Fibroblast of skin of left biceps (primary cell): ENCODE measurements at places on chromosomes 12 and 14.

GRCh38 chr14:77498984-77499527 is 440 bp upstream of the ISM2 start:
- DNase-seq: no peak

- DNase-seq: no peak
Observed at GRCh38 chr14:22774011-22774706, 7.7 kb downstream of the OXA1L start.

DNA sequence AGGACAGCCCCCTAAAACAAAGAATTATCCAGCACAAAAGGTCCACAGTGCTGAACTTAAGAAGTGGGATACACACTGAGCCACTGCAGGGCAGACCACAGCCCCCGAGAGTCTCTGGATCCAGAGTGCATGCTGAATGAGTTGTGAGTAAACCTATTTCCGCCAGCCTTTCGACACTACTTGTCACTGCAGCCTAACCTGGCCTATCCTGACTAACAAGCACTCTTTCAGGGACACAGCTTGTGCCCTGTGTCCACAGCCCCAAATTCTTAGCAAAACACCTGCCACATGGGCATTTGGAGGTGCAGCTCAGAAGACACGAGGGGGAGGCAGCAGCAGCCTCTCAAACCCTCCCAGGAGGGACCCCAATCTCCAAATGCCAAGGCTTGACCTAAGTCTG is 31.3 kb downstream of the ITPK1 start:
- no peak for DNase-seq

DNA sequence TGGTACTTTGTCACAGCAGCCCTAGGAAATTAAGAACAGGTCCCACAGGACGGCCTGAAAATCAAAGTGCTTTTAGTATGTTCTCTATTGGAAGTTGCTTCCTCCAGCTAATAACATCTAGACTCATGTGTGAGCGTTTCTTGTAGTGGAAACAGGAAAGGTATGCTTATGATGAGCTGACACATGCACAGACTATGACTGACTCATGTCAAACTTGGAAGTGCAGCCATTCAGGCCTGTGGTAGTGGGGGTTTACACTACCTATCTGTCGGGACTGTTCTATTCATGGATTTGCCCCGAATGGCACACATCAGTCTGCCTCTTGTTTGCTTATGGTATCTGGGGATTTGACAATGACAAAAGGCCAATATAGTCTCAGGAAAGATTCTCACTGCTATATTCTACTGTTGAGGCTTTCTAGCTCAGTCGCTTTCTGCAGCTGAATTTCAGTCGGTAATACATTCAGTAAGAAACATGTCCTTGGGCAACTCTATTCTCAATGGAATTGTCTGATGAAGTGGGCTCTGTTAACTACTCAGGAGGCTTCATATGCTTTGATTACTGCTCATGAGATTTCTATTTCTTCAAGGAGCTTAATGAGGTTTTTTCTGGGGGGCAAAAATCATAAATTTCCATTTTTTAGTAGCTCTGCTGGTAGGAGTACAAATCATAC is 270.3 kb upstream of the DAAM1 start:
- no peak for DNase-seq

- no peak for DNase-seq
Observed at GRCh38 chr12:16613199-16613598, 7.2 kb upstream of the LMO3 start.

DNA sequence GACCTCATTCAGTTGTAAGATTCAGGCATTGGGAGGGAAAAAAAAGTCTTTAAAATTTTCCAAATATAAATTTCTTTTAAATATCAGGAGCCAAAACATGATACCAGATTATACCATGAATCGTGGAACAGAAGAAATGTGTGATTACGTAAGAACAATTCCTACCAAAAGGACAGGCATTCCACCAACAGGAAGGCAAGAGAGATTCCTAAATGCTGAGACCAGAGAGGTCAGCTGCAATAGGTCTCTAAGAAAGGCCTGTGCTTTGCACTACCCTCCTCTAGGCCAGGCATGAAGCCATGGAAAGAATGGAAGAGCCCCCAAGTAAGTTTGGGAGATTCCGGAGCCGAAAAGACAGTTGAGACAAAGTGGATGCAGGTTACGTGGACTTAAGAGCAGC is 83.7 kb downstream of the PTGER2 start:
- peak; percentile 36 for DNase-seq

- DNase-seq: no peak
Observed at GRCh38 chr12:114285554-114285953, 120.4 kb downstream of the TBX5 start.

DNA sequence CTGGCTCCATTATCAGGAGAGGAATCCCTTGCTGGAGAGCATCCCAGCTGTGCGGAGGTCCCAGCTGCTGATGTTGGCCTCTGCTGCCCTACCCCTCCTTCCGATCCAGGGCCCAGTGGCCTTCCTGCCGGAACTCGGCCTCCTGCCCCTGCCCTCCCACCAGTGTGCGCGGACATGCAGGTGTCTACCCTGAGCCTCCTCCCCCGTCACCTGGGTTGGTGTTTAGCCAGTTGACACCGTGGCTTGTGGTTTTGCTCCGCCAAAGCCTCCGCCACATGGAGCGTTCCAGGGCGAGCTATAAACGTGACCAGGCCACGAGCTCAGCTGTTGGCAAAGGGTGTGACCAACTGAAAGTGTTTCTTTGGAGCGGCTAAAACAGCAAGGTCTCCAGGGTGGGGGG is 1104.3 kb downstream of the BCL11B start:
- no peak for DNase-seq

- DNase-seq: no peak
Observed at GRCh38 chr14:32650030-32650429, 288.6 kb upstream of the NPAS3 start.

DNA sequence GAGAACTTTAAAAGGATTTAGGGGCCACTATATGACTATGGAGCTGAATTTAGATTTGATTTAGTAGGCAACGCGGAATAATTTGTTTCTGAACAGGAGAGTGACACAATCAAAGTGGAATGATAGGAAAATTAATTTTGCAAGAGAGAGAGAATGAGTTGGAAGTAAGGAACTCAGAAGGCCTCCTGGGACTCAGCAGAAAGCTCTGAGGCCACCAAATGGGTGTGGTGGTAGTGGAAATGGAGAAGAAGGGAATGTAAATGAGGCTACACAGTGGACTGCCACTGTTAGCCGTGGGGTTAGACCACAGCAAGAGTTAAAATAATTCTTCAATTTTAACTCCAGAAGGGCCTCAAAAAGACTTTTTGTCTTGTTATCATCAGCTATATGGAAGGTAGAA is 102.7 kb downstream of the LRRK2 start:
- DNase-seq: no peak

- no peak for DNase-seq
Observed at GRCh38 chr12:42236017-42236416, 2.0 kb downstream of the YAF2 start.

DNA sequence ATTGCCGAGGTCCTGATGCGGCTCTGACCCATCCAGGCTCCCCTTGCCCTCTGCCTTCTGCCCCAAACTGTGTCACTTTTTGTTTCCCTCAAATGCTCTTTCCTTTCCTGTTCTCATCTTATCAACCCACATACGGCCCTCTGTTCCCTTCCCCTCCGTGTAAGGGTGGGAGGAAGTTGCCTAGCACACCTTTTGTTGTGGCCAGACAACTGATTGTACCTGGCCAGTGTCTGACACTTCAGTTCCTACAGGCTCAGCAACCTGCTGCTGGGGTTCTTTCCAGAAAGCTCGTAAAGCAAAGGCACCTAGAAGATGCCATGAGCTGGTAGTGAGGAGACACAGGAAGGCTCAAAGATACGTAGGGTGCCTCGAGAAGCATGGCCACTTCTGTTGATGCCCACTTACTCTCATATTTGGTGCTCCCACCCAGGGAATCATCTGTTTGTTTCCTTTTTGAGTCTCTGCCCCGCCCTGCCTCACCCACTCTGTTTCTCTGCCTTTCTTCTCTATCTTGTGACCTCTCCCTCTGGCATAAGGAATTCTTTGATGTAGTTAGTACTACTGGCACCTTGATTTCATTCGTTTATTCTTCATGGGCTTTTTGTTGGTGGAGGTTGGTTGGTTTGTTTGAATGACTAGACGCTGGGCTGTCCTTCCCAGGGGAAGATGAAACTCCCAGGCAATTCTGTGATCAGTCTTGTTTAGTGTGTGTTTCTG is 152.4 kb upstream of the FKBP4 start:
- no peak for DNase-seq

GRCh38 chr14:76640923-76641395 is 120.3 kb upstream of the VASH1 start:
- DNase-seq: no peak

GRCh38 chr12:112349431-112349830 is 32.8 kb downstream of the HECTD4 start:
- no peak for DNase-seq

GRCh38 chr14:103070971-103071542 is 13.0 kb upstream of the LBHD2 start:
- no peak for DNase-seq

DNA sequence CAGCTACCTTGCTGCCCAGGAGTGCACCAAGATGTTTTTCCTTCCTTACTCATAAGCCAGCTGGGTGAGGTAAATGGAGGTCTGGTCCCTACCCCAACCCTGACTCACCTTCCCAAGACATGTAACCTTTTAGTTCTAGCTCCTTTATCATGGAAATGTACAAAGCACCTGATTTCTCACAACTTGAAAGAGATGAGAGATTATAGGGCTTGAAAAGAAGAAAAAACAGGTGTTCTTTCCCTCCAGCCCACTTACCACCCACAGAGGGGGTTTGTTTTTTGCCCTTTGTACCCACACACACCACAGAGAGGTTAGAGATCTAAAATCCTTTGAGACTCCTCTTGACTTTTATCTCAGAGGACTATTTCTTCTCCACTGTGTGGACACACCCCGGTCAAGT is 21.1 kb downstream of the PLXNC1 start:
- DNase-seq: no peak

- no peak for DNase-seq
Observed at GRCh38 chr12:77062846-77063461, 2.4 kb downstream of the E2F7 start.

GRCh38 chr12:28794211-28794610 is 354.9 kb upstream of the FAR2 start:
- DNase-seq: peak; percentile 24

GRCh38 chr14:88660056-88660455 is 97.2 kb downstream of the ZC3H14 start:
- no peak for DNase-seq

DNA sequence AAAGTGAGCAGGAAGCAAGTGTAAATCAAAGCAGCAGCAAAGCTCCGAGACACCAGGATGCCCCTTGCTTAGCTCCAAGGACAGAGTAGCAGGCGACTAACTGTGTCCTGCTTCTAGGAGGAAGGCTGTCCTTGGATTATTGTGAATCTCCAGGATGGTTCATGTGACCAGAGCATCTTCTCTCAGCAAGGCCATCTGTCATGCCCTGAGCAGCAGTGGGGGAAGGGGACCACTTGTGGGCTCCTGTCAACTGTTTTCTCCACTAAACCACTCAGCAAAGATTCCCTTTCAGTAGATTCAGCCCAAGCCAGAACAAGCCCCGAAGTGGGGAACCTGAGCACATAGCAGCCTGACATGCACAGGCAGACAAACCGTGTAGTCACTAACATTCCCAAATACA is 19.4 kb downstream of the MAP3K9 start:
- no peak for DNase-seq

GRCh38 chr12:57717131-57717530 is 21.4 kb downstream of the AGAP2 start:
- DNase-seq: no peak

DNA sequence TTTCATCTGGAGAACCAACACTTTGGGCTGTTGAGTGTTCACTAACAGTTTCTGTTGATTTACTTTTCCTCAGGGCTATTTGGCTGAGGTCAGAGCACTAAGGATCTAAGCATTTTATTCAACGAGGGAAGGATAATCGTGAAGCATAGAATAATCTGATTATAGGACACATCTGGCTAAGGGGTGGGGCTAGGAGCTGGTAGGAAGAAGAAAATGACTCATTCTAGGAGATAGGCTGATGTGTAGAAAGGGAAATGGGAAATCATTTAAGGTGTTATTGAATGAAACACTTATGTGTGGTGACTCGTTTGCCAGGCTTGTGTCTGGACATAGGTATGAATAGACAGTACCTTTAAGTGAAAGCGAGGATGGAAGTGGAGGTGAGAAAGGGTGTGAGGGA is 167.2 kb downstream of the ETNK1 start:
- DNase-seq: no peak

- peak; percentile 52 for DNase-seq
Observed at GRCh38 chr14:33693237-33693636, 257.6 kb downstream of the EGLN3 start.

DNA sequence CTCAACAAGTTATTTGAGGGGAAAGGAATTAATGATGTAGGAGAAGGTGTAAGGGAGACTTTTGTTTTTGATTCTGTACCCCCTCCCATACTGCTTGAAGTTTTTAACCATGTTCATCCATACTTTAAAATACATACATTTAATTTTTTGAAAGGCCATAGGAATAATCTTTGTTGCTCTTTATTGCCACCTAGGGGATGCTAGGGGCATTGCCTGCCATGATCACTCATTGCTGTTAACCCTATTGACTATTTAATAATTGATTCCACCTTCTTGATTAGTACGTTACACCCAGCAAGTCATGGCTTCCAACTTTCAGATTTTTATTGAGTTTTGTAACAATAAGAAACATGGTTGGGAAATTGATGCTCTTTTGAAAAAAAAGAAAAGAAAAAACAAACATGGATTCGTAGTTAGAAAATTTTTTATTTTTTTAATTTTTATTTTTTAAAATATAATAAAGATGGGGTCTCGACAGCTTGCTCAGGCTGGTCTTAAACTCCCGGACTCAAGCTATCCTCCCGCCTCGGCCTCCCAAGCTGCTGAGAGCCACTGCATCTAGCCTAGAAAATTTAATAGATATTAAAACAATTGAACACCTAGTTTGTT is 8.5 kb upstream of the PRKAB1 start:
- DNase-seq: no peak

GRCh38 chr12:45235087-45236025 is 19.5 kb downstream of the ANO6 start:
- DNase-seq: no peak

- no peak for DNase-seq
Observed at GRCh38 chr12:46930101-46930500, 104.3 kb upstream of the SLC38A4 start.

- DNase-seq: no peak
Observed at GRCh38 chr14:53432378-53432802, 279.3 kb upstream of the DDHD1 start.

GRCh38 chr12:49632986-49633702 is 9.8 kb downstream of the PRPF40B start:
- DNase-seq: no peak

GRCh38 chr12:6810758-6811157 is 10.9 kb upstream of the GPR162 start:
- no peak for DNase-seq

DNA sequence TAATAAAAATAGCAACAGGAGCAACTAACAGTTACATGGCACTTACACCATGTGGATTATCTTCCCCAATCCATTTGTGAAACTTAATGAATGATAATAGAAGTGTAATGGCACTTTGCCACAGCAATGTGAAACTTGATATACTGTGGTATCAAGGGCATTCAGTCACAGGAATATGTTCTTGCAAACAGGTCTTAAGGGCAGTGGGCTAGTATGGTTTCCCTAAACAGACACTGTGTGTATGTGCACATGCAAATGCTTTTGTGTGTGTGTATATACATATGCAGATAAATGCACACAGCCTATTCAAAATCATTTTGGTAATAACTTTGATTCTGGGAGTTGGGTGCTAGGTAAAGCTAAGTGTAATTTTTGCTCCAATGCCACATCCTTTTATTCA is 26.2 kb upstream of the ARHGAP5 start:
- DNase-seq: no peak
